ENCODE measurements at places on chromosomes 5 and 9.

DNA sequence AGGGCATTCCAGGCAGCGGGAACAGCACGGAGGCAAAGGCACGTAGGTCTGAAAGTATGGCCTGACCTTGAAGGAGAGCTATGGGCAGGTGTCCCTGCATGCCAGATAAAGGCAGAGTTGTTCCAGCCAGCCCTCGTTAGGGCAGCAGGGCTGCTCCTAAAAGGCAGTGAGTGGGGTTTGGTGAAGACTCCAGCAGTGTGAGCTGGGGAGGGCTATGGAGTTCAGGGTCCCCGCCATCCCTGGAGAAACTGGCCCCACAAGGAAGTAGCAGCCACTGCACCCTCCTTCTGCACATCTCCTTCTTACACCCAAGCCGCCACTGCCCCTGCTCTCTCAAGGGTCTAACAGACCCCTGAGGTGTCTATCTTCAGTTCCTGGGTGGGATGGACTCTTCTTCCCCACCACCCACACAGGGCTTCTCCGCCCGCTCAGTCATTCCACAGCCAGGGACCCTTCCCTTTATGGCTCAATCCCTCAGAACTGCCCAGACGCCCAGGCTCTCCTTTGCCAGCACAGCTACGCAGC is 1.4 kb downstream of the AKNA start:
- DNase-seq = no peak

DNA sequence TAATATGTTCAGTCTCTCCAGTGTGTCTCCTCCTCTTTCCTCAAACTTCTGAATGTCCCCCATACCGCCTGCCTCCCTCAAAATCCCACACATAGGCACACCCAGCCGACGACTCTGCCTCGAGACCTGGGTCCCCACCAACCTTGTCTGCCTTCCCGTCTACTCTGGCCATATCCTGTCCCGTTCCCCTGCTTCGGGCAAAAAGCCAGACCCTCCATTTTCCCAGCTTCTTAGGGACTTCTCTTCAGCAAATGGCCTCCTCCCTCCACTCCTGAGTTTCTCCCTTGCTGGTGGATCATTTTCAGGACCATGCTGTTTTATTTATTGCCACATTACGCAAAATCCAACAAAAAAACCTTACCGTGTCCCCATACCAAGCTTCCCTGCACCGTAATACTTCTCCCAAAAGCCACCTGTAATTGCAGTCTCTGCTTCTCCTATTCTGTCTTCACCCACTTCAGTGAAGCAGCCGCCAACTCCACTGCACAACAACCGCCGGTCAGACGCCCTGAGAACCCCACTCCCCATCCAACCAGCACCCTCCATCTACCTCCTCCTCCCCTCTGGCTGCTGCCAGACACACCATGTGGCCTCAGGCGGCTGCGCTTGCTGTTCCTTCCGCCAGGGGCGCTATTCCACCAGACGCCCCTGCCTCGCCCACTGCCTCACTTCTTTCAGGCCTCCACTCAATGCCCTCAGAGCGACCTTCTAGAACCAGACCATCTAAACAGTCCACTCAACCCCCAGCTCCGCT is 117.0 kb downstream of the TRPM6 start:
- no peak for DNase-seq

DNA sequence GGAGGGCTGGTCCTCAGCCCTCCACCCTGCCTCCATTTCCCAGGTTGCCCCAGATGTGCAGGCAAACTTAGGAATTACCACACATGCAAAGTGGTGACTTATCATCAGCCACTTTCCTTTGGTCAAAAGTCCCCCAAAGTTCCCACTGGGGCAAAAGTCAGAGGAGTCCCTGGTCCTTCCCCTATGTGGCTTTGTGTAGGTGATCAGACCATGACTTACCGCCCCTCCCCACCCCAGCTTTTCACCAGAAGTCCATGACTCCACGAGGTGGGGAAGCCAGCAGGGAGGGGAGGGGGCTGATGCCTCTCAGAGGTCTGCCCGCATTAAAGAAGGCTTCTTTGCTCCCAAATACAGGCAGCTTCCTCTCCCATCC is 5.8 kb downstream of the TRAF1 start:
- DNase-seq = no peak

- DNase-seq = no peak
Measured at GRCh38 chr5:6496207-6496584, 47.5 kb downstream of the UBE2QL1 start.

DNA sequence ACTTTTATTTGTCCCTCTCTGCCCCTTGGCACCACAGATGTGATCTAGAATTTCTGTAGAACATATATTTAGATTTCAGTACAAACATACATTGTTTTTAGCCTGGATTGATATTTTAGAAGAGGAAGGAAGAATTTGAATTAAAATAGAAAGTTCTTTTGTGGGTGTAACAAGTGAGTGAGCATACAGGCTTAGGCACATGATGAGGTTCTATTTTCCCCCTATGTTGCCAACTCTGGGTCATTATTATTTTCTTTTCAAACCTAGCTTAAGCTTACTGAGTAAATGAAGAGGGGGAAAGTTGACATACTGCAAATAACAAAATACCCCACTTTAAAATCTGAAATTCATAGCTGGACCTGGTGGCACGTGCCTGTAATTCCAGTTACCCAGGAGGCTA is 102.9 kb downstream of the GCNT1 start:
- no peak for DNase-seq

DNA sequence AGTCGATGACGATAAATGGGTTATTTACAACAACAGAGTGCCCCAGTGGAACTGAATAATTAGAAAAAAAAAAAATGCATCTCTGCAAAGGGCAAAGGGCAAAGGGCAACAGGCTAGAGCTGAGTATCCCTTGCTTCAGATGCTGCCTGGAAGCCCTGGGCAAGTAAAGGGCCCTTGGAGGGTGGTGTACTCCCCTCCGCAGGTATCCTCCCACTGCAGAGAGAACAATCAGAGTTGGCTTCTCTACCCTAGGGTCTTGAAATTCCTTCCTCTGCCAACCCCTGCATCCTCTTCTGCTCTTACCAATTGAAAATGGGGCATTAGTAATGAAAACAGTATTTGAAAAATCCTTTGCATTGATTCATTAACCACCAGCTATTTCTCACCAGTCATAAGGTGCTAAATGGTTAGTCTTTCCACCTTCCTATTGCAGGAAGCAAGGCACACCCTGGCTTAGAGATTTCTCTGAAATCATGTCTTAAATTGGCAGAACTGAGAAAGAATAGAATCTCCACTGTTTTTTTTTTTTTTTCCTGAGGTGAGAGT is 122.6 kb downstream of the SEMA6A start:
- DNase-seq = no peak

- peak; percentile 22 for DNase-seq
Measured at GRCh38 chr5:16842896-16843295, 93.2 kb downstream of the MYO10 start.

DNA sequence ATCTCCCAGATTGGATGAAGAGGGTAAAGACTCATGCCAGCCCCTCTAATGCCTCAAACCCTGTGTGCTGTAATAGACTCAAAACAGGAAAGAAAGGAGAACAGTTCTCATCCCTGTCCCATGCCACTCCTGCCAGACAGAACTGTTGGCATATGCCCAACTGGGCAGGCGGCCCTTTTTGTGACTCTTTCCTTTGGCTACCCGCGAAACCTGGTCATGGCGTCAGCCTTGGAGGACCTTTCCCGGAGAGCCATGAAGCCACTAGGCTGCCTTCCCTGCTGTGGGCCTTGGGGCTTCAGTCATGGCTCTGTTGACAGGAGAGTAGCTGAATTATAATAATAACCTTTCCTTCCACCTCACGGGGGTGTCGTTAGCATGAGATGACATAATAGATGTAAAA is 75.9 kb upstream of the SEMA6A start:
- no peak for DNase-seq

DNA sequence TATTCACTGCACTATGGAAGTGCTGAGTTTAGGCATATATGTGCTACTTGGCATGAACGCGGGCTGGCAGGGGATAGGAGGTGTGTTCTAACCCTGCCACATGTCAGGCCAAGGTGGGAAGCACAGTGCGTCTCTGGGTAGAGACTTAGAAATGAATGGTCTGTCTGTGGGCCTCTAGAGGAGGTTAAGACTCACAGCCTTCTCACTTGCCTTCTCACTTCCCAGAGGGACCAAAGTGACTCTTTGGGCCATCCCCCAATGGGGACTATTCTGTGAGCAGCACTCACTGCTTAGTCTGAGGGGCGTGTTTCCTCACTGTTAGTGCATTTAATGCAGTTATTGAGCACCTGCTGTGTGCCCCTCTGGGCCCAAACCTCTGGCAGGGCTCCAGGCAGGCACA is 2.4 kb upstream of the PITX1 start:
- no peak for DNase-seq

DNA sequence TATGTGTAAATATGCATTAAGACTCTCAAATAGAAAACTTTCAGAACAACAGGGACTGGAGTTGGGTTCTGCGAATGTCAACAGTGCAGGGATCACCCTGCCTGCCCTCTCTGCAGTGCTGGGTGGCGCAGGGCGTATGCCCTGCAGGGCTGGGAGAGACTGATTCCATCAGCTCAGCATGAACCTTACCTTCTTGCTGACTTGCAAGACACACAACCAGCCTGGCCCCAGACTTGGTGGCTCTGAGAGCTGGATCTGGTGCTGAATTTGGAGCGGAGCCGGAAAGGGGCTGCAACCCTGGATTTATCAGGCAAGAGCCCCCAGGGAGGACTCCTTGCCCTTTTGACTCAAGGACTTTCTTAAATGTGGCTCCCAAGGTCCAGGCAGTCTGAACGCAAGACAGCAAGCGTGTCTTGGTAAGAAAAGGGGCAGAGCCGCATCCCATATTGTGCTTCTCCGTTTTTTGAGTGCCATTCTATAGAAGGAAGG is 376.0 kb upstream of the IRX2 start:
- no peak for DNase-seq

- DNase-seq = no peak
Measured at GRCh38 chr5:66860199-66860975, 264.2 kb downstream of the MAST4 start.

- no peak for DNase-seq
Measured at GRCh38 chr5:113311301-113311700, 123.5 kb downstream of the TSSK1B start.

DNA sequence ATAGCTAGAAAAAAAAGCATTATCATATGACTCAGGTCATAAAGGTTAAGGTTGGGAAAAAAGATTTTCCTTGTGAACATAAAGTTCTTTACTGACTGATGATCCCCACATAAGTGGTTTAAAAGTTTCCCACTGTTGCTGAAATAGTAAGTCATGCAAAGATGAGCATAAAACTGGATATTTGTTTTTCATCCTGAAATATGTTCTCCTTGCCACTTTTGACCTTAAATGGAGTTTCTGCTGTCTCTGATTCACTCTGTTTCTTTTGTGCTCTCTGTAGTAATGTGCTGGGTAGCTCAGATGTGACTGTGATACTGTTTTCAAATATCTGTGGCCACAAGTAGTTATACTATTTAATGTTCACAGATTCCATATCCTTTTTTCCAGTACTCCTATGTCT is 162.5 kb upstream of the GAS1 start:
- peak; percentile 58 for DNase-seq

DNA sequence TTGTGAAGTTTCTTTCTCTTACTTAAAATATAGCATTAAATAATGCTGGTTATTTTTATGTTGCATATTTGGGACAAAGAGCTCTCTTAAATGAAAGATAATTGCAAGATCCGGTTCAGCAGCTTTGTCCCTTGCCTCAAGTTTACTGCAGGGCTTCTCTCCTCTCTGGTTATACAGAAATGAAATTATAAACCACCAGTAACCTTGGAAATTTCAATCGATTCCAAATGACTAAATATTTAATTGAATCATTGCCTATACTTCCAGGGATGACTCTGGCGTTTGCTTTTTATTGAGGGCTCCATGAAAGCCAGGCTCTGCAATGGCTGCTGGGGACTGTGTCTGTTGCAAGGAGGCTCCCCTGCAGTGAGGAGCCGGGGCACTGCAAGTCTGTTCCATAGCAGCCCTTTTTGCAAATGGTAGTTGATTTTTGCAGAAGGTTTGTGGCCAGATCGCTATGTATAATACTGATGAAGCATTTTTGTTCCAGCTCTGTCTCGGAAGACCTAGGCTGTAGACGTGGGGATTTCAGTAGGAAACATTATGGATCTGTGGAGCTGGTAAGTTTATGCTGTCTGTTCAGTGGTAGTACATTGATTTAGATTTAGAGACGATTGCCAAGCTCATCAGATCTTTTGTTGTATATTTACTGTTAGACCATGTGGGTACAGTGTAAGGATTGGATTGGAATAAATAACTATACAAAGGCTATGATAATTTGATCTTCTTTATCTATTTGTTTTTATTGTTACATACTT is at the start of gene GARNL3:
TSS of gene GARNL3 (plus strand) at position 313 of the 758 bp plus-strand sequence. CDS start at position 417, 104 bp downstream.
- DNase-seq = no peak

GRCh38 chr5:131254741-131255140 is 9.1 kb upstream of the CDC42SE2 start:
- no peak for DNase-seq

GRCh38 chr9:102434545-102434944 is 560.6 kb upstream of the CYLC2 start:
- no peak for DNase-seq

GRCh38 chr5:75475364-75475763 is 36.1 kb downstream of the CERT1 start:
- no peak for DNase-seq

DNA sequence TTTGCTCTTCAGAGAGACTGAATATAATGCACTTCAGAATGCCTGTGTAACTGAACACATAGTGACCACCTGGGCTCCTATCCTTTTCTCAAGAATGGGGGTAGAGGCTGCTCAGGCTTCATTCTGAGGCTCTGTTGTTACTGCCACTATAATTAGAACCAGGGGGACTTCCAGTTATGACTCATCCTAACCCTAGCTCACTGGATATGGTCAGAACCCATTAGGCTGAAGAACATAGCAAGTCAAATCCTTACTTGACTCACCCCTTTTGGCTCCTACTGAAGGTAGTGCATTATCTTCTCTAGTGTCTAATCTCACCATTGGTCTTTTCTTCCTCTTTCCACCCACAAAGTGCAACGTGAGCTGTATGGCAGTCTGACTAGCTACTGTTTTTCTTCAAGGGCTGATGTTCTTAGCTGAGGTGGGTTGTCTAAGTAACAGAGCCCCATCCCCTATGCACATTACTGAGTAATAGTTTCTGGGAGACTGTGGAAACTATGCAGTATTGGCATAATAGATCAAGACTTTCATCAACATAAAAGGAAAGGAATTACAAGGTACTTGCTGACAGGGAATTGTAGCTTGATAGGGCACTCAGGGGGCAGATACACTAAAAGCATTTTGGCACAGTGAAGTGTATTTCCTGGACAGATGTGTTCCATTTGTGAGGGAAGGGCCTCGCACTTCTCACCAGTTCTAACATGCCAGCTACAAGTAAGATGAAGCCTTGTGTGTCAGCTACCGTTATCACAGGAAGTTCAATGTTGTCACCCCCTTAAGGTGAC is 431.0 kb upstream of the MEF2C start:
- peak; percentile 74 for DNase-seq

Measured in adipocyte (in vitro differentiated cells).